Activated T-cell treated with anti-CD3 and anti-CD28 coated beads, Interleukin-2, amount 50 U/mL, for 48 hours (primary cell): ENCODE measurements at places on chromosomes 12 and 14.

- no peak for DNase-seq
Observed at GRCh38 chr12:47557386-47557785, 148.4 kb downstream of the RPAP3 start.

DNA sequence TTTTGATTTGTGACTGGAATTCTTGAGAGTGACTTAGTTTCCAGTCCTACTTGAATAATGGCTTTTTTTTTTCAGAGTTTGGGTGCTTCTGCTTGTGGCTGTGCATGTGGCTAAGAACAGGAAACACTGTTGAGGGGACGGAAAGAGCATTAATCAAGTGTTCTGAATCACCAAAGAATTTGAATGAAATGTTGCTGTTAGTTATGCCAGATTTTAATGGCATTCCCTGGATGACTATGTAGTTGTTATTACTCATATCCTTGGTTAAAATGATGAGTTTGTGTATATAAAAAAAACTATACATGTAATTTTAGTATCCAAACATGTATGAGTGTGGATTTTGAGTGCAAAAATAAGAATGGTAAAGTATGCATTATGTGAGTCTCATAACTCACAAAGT is 347.9 kb downstream of the BCAT1 start:
- no peak for DNase-seq

GRCh38 chr12:57497223-57498131 is 9.6 kb downstream of the MARS1 start:
- no peak for DNase-seq

DNA sequence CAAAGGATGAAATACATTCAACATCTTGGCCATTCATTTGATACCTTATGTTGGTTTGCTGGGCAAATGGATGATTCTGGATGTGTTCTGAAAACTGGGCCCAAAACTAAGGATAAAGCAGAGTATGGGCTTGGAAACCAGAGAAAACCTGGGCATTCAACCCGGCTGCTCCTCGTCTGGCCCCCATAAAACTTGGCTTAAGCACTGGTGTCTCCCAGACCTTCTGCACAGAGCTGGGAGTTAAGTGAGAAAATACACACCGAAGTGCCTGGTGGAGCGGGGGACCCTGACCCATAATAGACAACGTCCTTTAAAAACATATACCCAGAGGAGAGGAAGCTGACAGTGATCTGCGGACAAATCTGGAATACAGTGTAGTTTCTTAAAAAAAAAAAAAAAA is 112.5 kb downstream of the FOXN3 start:
- no peak for DNase-seq

DNA sequence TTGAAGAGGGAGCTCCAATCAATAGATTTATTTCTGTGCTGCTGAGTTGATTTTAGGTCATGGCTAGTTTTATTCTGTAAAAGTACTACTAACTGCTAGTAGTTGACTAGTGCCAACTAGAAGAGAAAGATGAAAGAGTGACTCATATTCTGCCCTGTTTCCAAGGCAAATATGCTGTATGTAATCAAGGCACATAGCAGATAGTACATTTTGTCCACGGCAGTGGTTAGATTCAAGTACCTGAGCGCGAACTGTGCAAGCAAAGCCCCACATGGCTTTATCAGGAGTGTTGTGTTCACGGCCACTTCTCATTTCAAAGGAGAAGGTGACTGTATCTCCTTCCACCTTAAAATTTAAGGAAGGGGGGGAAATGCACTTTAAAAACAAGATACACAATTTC is 126.8 kb downstream of the TRAFD1 start:
- DNase-seq: no peak

GRCh38 chr12:13503094-13503835 is 306.7 kb downstream of the EMP1 start:
- no peak for DNase-seq

DNA sequence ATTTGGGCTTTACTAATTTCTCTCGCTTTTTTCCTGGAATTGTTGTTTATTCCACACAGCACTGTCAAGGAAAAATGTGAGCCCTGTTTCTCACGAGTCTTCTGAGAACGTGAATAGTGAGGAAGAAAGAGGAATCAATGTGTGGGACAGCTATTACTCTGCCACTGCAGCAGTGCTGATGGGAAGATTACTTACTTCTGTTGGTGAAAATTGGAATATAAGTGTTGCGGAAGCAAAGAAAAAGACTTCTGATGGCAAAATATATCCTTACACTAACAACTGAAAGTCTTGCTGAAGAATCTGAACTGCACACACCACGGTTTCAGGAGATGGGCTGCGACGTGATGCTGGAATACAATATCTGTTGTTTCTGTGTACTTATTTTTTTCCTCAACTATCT is 884.2 kb downstream of the AACS start:
- DNase-seq: no peak

- DNase-seq: no peak
Observed at GRCh38 chr12:91968777-91969171, 176.9 kb downstream of the BTG1 start.

DNA sequence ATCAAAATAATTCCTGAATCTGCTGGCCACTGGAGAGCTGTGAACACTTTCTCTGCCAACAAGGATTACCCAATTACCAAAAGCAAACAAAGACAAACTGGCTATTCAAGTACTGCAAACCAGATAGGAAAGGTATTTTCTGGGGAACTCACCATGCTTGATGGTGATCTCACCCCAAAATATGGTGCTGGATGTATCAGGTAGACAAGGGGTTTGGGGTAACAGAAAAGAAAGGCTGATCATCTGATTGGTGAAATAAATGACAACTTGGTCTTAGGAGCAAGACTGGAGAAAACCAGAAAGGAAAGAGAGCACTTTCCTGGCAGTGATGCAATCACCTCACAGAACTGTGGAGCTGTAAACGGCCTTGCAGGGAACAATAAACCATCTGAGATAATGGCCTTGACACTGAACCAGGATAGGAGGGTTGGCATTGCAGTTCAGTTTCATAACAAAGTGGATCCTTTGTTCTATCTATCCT is 31.0 kb upstream of the NPFF start:
- no peak for DNase-seq

- no peak for DNase-seq
Observed at GRCh38 chr14:71675900-71676287, 256.3 kb upstream of the RGS6 start.

DNA sequence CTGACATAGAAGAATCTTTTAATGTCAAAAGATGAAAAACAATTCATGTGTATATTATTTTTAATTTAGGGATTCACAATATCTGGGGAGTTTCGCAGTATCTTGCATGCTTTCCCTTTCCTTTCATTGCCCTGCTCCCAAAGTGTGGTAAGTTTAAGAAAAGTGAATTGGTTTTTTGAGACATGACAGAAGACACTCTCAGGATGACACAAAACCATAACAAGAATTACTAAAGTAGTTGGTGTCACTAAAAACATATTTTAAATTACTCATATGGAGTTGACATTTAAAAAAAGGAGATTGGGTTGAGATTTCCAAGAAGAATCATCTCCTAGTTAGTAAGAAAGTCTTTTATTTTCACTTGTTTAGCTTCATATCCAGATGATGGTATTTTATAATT is 5.1 kb upstream of the PCNX1 start:
- DNase-seq: no peak

- DNase-seq: no peak
Observed at GRCh38 chr14:22838631-22839041, 2.3 kb downstream of the MMP14 start.

DNA sequence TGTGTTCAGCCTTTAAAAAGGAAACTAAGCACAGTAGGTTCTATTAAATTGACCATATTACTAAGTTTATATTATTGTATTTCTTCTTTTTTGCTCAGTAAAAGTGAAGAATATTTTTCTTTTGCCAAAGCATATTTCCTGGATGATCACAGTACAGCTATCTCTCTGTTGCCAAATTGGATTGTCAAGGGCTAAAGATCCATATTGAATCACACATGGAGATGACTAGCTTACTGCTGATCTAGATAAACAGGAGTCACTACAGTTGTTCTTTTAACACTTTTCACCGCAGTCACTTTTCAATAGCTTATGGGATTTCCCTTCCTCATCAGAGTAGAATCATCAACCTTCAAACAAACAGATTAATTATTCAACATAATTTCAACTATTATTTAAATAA is 78.6 kb downstream of the LRRC9 start:
- DNase-seq: no peak

DNA sequence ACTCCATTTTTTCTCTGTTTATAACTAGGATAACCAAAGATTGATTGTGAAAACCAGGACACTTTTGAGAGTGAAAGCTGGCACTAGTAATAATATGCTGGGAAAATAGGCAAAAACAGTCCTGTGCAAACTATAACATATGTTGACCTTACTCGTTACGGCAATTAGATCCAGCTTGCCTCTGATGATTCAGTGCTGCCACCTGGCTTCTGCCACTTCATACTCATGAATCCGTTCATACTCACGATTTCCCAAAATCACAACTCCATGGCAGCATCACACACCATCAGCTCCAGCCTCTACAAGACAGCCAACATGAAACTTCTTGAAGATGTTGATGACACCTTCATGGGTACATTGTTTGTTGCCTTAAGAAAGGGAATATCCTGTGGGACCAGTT is 49.1 kb upstream of the CAND1 start:
- DNase-seq: no peak
